ENCODE measurements at places on chromosomes 11 and 22.

DNA sequence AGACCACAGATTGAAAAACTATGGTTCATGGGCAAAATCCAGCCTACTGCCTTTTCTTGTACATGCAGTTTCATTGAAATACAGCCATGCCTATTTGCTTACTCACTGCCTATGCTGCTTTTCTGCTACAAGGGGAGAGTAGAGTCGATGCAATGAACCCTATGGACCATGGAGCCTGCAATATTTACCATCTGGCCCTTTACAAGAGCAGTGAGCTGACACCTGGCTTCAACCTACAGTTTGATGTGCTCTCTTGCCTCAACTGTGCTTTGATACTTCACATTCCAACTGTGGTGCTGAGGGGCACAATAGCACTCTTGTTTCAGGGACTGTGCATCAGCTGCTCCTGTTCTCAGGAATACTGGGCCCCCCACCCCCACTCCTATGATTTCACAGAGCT is 239.5 kb upstream of the SORL1-AS1 start:
- no peak for DNase-seq

- DNase-seq: no peak
These were observed 523.6 kb upstream of the LUZP2 start for GRCh38 chr11:23973244-23973643.

- no peak for DNase-seq
These were observed 178.0 kb downstream of the HIPK3 start for GRCh38 chr11:33435216-33435615.

DNA sequence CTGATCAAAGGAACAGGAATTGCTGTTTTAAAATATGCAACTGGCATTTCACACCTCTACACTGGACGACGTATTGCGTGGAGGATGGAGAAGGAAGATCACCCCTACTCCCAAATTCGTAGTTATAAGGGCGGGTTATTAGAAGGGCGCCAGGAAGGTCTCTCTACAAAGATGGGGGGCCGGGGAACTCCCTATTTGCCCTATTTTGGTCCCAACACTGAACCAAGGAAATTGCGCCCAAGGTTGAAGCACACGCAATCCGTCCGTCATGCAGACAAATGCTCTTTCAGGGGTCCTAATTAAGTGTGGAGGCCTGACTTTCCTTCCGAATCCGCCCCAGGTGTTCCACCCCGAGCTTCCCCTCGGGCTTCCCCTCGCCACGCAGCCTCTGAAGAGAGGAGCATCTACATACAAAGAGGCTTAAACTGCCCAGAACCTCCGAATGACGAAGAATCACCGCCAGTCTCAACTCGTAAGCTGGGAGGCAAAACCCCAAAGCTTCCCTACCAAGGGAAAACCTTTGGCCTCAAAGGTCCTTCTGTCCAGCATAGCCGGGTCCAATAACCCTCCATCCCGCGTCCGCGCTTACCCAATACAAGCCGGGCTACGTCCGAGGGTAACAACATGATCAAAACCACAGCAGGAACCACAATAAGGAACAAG is 396 bp downstream of the NPAT start:
- DNase-seq: no peak

DNA sequence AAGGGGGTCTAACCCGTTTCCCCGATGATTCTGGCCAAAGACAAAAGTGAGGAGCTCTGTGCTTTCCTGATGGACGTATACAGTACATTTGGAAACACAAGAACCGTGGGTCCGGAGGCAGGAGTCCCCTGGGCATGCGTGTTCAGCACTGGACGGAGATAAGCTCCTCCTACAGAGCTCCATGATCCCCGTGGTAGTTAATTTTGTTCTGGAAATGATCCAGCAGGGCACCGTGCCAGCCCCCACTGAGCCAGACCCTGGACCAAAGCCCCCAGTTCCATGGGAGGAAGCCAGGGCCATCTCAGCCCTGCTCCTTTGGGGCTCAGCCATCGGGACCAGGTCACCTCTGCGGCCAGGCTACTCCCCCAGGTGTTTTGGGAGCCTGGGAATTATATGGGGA is 83.3 kb downstream of the TRMU start:
- DNase-seq: no peak

- no peak for DNase-seq
These were observed 4.3 kb downstream of the GRK2 start for GRCh38 chr11:67270256-67271204.

GRCh38 chr11:567629-568292 is 7.0 kb downstream of the RASSF7 start:
- DNase-seq: no peak

DNA sequence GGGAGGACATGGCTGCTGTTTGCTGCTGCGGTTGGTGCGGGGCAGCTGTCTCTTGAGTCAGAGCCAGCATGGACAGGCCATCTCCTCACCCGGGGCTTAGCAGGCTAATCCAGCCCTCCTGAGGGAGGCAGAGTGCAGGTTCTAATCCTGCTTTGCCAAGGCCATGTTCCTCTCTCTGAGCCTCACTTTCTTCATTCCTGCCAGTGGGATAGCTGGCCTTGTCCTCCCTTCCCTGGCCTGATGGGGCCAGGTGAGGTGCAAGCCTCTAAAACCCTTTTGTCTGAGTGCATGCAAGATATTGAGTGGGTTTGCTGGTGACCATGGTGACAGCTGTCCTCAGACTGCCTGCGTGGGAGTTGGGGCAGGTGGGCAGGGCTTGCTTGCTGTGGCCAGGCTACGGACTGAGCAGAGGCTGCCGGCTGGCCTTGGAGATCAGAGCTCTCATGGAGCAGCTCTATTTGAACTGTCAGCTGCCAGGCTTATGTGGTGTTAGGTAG is 3.6 kb downstream of the USP35 start:
- no peak for DNase-seq

DNA sequence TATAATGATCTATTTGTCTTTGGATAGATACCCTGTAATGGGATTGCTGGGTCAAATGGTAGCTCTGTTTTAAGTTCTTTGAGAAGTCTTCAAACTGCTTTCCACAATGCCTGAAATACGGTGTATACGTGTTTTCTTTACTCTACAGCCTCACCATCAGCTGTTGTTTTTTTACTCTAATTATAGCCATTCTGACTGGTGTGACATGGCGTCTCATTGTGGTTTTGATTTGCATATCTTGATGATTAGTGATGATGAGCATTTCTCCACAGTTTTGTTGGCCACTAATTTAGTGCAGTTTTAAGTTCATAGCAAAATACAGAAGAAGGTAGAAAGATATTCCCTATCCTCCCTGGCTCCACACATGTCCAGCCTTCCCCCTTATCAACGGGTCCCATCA is 26.3 kb upstream of the VPREB1 start:
- no peak for DNase-seq

- no peak for DNase-seq
These were observed 10.4 kb upstream of the YWHAH start for GRCh38 chr22:31933816-31934482.

DNA sequence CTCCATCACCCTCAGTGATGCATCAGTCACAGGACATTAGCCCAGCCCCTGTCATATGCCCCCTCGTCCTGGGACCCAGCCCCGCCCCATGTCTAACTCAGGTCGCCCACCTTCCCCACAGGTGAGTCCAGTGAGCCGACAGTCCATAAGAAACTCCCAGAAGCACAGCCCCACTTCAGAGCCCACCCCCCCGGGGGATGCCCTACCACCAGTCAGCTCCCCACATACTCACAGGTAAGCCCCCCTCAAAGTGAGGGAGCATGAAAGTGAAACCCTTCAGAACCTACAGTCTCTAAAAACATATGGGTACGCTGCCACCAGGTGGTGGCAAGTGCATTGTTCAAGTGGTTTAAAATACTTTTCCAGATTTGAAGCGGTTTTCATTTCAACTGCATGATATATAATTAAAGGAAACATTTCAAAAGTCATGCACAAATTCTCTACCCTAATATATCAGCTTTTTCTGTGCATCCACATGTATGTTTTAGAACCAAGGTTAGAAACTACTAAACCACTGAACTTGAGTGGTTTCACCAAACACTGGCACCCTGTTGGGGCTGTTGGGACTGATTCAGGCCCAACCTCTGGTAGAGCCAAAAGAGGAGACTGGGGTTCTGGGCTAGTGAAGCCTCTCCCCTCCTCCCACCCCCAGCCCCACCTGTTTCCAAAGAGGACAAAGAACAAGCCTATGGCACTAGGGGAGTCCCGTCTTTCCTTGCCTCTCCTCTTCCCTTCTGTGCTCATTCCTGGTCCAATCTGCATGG is 17.3 kb downstream of the EPS8L2 start:
- no peak for DNase-seq

DNA sequence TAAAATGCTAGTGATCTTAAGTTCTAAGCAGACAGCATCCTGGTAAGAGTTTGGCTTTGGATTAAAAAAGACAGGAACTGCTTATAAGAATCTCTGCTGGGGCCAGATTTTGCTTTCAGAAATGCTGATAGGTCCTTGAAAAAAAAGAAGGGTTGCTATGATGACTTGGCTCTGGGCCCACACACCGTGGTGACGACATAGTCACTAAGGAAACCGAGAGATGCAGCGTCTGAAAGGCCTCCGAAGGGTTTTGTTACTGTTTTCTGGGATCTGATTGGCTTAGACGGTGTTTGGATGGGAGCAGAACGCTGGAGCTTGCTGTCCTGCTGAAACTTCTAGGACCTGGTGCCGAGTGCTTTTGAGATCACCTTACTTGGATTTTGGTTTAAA is 8.4 kb downstream of the FAM118A start:
- DNase-seq: peak; percentile 70

- no peak for DNase-seq
These were observed 13.2 kb upstream of the OR4C12 start for GRCh38 chr11:49995565-49995964.

- DNase-seq: no peak
These were observed 181.9 kb downstream of the MYO18B start for GRCh38 chr22:25923914-25924313.

DNA sequence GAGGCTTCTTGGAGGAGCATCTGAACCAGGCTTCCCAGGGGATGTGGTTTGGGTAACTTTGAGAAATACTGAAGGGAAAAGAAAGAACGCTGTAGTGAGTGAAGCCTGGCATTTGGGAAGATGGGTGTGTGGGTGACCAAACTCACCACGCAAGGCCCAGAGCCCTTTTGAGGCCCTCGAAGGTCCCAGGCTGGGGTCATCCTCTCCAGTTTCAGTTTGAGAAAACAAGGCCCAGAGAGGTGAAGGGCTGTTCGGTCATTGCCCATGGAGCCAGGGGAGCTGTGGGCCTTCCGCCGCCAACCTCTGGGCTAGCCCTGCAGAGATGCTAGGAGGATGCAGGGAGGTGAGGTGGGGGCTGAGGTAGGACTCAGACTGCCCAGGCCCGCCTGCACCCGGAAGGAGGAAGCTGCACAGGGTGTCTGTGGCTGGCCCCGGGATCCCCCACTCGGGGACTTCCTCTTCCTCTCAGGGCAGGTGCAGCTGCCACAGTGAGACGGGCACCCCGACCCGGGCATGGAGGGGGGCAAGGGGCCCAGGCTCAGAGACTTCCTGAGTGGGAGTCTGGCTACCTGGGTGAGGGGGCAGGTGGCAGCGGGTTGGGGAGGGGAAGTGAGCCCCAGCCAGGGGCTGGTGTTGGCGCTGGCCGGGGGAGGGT is at the start of gene CCDC88B:
CCDC88B (plus strand) TSS at position 451 of the 655 bp plus-strand sequence; CDS start at position 514, 63 bp downstream.
- no peak for DNase-seq

- no peak for DNase-seq
These were observed 18.3 kb downstream of the TST start for GRCh38 chr22:37000676-37001534.

DNA sequence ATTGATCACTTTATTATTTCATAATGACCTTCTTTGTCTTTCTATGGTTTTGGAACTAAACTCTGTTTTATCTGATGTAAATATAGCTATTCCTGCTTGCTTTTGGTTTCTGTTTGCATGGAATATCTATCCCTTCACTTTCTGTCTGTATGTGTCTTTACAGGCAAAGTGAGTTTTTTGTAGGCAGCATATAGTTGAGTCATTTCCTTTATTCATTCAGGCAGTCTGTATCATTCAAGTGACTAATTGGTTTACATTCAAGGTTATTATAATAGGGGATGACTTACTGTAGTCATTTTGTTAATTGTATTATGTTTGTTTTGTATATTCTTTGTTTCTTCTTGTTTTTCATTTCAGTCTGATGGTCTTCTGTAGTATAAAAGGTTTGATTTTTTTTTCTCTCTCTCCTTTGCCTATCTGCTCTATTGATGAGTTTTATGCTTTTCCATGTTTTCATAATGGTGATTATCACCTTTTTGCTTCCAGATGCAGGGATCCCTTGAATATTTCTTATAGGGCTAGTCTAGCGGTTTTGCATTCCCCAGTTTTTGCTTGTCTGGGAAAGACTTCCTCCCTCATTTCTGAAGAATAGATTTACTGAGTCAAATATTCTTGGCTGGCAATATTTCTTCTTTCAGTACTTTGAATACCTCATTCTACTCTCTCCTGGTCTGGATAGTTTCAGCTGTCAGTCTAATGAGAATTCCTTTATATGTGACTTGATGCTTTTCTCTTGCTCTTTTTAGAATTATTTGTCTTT is 50.4 kb downstream of the GDPD4 start:
- no peak for DNase-seq

GRCh38 chr11:118634431-118635236 is 27.2 kb downstream of the PHLDB1 start:
- DNase-seq: no peak

- DNase-seq: no peak
These were observed 154.5 kb downstream of the OR4C45 start for GRCh38 chr11:50187220-50187619.

GRCh38 chr22:48445113-48445827 is 1382.4 kb downstream of the BRD1 start:
- DNase-seq: no peak

GRCh38 chr11:121555121-121555520 is 102.4 kb upstream of the SORL1-AS1 start:
- DNase-seq: no peak

GRCh38 chr11:16912692-16913111 is 101.5 kb downstream of the PLEKHA7 start:
- no peak for DNase-seq

- DNase-seq: no peak
These were observed 8.3 kb downstream of the SSH3 start for GRCh38 chr11:67311556-67312082.

DNA sequence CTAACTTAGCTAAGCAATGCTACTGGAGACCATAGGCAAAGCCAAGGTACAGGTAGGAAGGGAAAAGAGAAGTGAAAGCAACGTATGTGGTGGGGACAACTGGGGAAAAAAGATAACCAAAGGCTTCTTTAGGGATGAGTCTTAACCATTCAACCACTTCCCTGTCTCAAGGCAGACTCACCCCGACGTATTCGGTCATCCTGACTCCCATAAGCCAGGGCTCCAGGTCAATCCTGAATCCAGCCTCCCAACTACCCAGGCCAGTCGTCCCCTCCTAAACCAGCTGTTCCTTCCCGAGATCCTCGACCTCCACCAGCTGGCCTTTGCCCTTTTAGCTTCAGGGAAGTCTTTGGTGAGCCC is 330 bp downstream of the ACP2 start:
- DNase-seq: no peak

- no peak for DNase-seq
These were observed 43.5 kb downstream of the SYTL2 start for GRCh38 chr11:85767246-85767945.

GRCh38 chr22:48850658-48851287 is 976.9 kb downstream of the BRD1 start:
- DNase-seq: no peak

DNA sequence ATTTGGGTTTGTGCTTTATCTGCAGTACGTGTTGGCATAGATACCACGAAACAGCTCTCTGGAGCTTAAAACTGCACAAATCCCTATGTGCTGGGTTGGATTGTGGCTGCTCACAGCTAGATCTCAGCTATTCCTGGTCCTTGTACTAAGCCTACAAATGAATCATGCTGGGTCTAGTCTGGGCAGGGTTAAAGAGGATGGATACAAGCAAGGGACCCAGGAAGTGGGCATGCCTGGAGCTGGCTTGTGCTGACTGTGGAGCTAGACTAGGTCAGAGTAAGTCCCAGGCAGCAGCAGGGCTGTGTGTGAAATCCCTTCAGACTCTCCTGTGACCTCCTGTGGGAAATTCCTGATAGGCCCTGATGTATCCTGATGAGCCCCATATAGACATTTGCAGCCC is 3.9 kb upstream of the E2F8 start:
- DNase-seq: no peak

Data from AG04449 (cell line).